Renal cortical epithelial cell (primary cell): ENCODE measurements at places on chromosomes 3 and 15.

- DNase-seq: peak; percentile 13
Observed at GRCh38 chr15:58856086-58856485, 77.4 kb downstream of the SLTM start.

DNA sequence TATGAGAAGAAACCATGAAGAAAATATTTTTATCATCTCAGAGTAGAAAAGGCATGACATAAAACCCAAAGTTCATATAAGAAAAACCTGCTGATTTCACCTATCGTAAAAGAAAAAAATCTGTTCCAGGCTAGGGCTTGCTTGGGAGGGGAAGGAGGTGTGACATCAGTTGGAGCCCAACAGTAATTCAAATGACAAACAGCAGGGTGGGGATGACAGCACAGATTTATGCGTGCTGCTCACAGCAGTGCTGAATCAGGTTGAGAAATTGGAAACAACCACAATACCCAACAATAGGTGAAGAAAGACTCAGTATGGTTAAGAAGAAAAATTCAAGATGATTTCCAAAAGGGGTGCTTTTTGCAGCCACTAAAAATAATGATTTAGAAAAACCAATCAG is 172.4 kb downstream of the PDE8A start:
- peak; percentile 19 for DNase-seq

DNA sequence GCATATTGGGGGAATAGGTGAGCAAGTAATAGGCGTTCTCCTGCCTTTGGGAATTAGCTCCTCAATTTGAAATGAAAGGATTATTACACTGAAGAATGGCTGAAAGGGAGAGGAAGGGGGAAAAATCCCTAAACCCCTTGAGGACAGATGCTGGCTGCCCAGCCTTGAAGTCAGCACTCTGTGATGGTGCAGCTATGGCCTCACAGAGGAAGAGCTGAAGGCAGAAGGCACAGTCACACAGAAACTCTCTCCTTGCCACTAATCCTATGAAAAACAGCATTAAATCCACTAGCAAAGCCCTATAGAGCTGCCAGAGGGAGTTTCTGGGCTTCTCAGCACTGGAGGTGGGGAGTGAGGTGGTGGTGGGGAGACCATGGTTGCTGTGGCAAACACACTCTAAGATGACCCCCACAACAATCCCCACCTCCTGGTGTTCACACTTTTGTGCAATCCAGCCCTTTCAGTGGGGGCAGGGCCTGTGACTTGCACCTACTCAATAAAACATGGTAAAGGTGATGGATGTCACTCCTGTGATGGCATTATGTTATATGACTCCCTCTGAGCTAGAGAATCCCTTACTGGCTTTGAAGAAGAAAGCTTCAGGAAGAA is 101.2 kb downstream of the RFTN1 start:
- no peak for DNase-seq

GRCh38 chr3:90091549-90091948 is 984.1 kb downstream of the EPHA3 start:
- no peak for DNase-seq

DNA sequence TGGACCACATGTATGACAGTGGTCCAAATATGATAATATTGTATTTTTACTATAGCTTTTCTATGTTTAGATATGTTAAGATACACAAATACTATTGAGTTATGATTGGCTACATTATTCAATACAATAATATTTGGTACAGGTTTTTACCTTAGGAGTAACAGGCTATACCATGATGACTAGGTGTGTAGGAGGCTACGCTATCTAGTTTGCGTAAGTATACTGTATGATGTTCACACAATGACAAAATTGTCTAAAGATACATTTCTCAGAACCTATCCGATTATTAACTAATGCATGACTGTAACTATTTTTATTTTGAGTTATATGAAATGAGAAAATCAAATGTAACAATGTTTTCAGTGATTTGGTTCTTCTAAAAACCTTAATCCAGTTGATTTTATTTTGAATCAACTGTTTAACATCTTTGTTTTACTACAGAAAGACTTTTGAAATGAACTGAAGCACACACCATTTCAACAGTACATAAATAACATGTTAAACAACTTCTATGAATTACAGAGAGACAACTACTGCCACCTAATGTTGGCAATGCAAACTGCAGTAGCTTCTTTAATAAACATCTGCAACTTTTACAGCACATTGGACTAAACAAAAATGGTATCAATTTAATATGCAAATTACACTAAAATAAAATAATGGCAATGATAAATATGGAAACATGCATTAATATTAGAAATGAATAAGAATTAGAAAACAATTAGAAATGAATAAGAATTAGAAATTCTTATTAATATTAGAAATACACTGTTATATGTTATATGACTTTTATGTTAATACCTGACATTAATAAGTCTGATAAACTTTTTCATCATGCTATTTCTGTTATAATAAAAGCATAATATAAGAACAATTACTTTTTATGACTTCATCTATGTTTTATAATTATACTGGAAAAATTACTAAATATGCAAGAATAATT is 255.7 kb downstream of the MBNL1 start:
- DNase-seq: peak; percentile 63

GRCh38 chr3:147864754-147865354 is 455.7 kb downstream of the ZIC1 start:
- DNase-seq: no peak
